ENCODE measurements at places on chromosomes 3 and 15.

GRCh38 chr3:190424108-190424477 is 25.6 kb downstream of the TMEM207 start:
- no peak for DNase-seq

DNA sequence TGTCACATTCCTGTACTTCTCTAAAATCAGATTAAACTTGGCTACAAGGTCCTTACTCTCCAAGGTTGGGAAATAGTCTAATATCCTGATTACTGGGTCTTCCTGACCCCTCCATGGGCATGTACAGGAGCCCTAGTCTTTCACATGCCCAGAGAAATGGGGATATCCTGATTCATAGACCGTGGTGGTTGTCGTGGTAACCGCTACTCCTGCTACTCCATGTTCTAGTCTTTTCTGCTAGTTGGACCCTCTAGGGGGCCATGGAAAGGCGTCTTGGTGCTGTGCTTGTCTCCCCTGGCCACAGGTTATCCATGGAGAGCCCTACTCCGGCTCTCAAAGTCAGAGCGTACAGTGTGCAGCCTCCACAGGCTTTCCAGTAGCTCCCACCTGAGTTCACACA is 13.1 kb upstream of the ZBTB38 start:
- no peak for DNase-seq

DNA sequence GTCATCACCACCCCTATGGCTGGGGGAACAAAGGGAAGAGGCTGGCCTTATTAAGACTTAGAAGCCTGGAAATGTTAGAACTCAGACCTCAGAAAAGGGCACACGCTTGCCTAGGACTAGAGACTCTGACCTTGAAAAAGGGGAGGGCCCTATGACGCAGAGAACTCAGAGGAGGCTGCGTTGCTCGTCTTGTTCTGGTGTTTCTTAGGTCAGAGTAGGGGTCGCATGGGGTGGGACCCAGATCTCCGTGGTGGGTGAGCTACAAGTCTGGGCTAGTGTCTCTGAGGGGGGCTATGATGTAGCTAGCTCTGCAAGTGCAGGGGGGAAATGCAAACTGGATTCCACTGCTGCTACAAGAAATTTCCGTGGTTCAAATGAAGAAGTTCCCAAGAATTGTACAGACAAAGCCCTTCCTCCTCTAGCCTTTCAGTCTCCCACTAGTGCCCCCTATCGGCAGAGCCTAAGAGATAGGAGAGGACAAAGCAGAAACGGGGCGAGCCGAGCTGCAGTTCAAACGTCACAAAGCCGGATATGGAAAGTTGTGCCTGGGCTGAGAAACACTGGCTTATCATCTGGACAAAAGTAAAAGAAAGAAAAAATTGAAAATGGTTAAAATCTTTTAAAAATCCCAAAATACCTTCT is 392.9 kb upstream of the ROBO2 start:
- DNase-seq, result no peak

GRCh38 chr3:151526757-151527156 is 65.9 kb upstream of the IGSF10 start:
- no peak for DNase-seq

GRCh38 chr3:50357481-50357880 is 1.8 kb downstream of the TMEM115 start:
- DNase-seq, result no peak

DNA sequence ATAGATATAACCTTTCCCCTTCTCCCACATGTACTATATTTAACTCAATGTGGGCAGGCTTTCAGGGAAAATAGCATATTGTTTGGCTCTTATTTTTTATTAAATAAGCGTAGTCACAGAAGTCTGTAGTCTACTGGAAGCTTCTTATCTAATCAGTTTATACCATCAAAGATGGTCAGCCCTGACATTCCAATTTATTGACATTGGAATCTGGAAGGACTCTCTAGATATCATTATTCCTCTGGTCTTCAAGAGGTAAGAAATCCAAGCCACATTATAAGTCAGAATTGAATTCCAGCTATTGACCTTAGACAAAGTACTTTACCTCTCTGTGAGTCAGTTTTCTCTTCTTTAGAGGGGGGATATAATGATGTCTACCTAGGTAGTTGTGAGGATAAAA is 38.5 kb upstream of the SCAANT1 start:
- DNase-seq, result no peak

DNA sequence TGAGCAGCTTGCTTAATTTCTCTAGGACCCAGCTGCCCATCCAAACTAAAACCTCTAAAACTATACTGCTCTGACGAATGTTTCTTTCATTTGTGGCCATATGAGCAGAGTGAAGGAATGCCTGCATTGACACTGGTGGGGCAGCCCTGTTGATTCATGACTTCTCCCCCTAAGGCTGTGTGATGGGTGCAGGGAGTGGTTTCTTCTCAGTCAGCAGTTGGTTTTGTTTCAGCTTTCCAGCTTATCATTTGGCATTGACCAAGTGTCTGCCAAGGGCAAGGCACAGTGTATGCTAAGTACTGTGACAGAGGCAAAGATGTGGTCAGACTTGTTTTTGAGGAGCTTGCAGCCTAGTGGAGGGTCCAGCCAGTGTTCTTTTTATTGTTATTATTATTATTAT is 4.7 kb downstream of the ABHD6 start:
- DNase-seq, result no peak

DNA sequence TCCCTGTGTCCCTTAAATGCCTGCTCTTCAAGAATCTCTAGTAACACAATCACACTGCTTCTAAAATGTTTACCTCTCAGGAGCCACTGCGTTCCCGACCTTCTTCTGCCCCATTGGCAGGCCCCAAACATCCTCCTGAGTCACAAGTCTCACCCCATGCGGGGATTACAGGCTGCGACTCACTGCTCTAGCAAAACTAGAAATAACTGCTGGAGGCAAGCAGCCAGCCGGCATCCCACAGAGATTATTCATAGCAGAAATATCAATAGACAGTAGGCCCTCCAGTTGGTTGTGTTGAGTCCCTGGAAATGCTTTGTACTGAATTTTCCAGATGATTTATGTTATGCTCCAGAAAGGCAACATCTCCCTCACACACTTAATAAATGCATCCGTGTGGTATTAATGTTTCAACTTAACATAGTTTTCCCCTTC is 64.8 kb downstream of the RFTN1 start:
- DNase-seq, result peak; percentile 20

- no peak for DNase-seq
These were observed 153.4 kb upstream of the TSPAN3 start for GRCh38 chr15:77224352-77224751.
